T-cell (primary cell): ENCODE measurements at places on chromosomes 2 and 18.

DNA sequence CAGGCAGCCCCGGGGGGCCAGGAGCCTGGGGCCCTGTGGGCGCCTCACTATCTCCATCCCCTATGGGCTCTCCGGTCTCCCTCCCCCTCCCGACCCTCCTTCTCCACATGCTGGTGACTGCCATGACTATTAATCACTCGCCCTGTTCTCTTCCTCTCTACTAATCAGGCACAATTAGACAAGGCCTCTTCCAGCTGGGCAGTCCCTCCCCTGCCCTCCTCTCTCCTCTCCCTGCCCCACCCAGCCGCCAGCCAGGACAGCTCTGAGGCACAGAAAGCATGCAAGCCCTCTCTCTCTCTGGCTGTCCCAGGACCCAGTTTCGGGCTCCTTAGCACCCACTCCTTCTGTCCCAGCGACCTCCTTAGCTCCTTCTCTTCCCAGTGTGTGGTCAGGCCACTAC, 5.8 kb downstream of the ASIC4 start:
- DNase-seq: no peak

DNA sequence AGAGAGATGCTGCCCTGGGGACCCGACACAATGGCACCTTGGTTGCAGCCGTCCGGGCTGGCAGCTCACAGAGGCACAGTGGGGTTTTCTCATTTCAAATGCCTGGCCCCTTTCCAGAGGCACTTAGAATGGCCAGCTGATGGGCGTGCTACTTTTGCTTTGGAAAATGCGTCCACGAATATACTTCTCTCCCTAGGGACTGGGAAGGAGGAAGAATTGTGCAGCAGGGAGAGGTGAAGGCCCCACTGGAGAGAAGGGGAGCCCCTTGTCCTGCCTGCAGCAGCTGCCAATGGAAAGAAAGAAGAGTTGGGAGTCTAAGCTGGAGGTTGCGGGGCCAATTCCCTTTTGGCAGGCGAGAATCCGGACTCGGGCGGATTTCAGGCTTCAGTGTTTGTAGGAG, 1.1 kb upstream of the MAL start:
- DNase-seq: no peak

DNA sequence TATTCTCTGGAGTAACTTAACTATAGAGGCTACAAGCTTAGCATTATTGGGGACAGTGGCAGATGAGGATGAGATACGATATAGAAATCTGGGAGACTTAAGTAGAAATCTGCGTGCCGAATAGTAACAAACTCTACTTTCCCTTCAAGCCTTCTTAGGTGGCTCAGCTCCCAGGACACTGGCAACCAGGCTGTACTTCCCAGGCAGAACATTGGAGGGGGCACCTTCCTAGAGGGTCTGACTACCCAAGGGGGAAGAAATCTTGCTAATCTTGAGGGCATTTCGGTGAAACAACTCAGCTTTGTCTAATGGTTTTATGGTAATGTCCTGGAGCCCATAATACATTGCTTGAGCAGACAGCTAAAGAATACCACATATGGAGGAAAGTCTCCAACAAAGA, 126.2 kb upstream of the DTNA start:
- DNase-seq: no peak

- no peak for DNase-seq
Observed at GRCh38 chr2:218988164-218988563, 3.2 kb upstream of the FEV start.

DNA sequence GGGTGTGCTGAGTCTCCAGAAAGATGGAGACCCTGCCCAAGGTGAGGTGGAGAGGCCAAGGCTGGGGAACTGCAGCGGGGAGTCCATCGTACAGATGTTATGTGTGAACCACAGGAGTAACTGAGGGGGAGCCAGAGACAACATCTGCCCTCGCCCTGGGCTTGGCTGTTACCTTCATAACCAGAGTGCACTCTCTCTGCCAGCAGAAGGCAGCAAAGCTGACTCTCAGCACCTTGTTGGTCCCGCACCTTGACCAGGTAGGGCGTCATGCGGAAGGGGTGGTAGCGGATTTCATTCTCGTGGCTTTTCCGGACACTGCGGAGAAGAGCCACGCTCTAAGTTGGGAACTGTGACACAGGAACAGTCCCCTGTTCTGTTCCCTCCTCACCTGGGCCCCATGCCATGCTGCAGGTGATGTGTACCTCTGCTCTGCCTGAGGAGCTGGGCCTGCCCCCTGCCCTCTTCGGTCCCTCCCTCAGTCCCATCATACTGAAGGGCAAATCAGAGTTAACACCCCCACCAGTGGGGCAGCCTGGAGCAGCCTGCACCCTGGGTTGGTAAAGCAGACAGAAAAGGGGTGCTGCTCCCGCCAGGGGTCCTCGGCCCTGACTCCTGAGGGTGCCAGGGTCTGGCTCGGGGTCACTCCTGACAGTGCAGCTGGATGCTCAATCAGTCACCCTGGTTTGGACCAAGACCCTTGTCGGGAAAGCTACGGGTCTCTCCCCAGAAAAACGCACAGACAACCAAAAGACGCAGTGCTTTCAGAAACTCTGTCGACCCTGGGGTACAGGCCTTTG, 20.3 kb downstream of the PER2 start:
- DNase-seq: no peak

DNA sequence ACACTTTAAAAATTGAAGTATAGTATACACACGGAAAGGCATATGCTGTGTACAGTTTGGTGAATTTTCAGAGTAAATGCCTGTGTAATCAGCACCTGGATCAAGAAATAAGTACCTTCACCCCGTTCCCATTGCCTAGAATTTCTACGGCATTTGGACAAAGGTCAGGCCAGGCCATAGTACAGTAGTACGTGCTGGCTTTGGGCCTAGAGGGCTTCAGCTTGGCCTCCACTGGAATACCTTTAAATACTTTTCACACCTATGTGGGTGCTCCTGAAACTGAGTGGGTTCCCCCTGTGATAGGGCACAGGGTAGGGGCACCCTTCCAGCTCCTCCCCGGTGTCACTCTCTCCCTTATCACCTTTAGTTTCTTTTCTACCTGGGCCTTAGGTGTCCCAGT, 26.5 kb downstream of the TET3 start:
- no peak for DNase-seq

- DNase-seq: no peak
Observed at GRCh38 chr2:78979380-78980151, 45.9 kb upstream of the REG3G start.

- no peak for DNase-seq
Observed at GRCh38 chr2:37181726-37182684, 6.5 kb downstream of the SULT6B1 start.

DNA sequence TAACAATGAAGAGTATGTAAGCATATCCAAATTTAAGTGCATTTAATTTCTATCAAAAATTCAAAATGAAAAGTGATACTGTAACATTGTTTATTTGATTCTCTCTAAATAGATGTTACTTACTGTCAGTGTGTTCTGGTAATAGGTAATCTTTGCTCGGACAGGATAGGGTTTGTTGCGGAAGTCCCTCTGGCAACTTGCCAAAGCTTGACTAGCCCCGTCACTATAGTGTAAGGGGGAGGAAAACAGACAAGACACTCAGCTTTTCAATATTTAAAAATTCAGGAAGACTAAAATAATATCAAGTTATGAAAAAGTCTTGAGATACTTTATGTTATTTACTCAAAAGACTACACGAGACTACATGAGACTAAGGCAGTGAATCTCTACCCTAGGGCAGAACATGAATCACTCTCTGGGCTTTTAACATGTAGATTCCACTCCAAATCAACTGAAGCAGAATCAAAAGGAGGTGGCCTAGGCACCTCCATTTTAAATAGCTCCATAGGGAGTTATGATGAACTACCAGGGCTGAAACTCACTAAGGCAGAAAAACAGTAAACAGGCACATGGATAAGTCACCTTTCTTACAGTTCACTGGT, 5.9 kb downstream of the LMAN1 start:
- DNase-seq: no peak

DNA sequence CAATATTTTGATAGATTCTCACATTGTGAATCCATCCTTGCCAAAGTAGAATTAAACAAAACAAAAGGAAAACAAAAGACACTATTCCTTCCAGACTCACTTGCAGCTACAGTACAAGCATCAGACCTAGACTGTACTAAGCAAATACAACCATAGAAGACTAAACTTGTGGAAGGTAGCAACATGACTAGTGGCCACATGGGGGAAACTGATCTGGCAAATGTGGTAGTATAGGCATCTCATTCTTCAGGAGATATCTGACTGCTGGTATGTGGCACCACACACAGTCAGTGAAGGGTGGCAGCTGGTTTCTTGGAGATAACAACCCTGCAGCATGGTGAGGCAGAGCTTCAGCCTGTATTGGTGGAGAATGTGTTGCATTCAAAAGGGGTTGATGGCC, 81.0 kb upstream of the ACVR2A start:
- no peak for DNase-seq

DNA sequence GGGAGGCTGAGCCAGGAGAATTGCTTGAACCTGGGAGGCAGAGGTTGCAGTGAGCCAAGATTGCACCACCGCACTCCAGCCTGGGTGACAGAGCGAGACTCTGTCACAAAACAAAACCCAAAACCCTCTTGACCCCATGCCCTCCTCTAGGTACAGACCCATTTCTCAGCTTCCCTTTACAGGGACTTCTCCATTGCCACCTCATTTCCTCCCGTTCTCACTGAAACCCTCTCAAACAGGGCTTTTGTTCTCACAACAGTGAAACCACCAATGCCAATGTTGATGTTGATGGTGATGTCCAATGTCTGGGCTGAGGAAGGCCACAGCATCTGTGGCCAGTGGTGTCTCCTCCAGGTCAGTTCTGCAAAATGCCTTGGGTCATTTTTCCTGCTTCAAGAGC, 69.0 kb upstream of the ZCCHC2 start:
- no peak for DNase-seq

- peak; percentile 47 for DNase-seq
Observed at GRCh38 chr2:25851740-25852503, 26.4 kb downstream of the ASXL2 start.

DNA sequence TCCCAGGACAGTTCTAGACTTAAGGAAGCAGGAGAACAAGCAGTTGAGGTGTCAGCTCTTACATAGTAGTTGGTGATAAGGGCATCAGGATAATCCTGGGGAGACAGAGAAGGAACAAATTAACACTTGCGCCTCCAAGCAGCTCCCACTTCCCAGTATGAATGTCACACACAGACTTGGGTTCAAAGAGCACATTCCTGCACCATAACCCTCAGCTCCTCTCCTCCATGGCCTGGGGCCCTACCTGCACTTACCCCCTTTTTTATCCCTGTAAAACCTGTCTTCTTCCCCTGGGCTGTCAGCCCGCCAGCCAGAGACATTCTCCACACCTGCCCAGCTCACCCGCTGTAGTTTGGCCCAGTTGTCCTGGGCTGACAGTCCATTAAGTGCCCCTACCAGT, 3.9 kb upstream of the UCN start:
- no peak for DNase-seq

DNA sequence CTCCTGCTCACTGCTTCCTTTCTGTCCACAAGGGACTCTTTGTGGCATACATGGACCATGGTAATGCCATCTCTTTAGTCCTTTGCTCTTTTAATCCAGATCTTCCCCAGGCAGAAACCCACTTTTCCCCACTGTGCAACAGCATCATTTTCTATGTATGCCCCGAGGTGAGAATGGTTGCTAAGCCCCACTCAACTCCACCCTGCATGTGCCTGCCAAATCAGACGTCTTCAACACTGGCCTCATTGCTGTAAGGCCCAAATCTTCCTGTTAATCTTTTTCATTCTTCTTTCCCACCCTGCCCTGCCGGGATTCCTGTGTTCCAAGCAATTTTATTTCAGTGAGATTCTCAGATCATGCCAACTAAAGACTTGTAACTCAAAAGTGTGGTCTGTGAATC, 328.4 kb downstream of the PAX3 start:
- no peak for DNase-seq

- DNase-seq: no peak
Observed at GRCh38 chr18:34495506-34495905, 214.6 kb upstream of the DTNA start.

GRCh38 chr2:239425631-239426030, 24.8 kb upstream of the HDAC4 start:
- DNase-seq: no peak

DNA sequence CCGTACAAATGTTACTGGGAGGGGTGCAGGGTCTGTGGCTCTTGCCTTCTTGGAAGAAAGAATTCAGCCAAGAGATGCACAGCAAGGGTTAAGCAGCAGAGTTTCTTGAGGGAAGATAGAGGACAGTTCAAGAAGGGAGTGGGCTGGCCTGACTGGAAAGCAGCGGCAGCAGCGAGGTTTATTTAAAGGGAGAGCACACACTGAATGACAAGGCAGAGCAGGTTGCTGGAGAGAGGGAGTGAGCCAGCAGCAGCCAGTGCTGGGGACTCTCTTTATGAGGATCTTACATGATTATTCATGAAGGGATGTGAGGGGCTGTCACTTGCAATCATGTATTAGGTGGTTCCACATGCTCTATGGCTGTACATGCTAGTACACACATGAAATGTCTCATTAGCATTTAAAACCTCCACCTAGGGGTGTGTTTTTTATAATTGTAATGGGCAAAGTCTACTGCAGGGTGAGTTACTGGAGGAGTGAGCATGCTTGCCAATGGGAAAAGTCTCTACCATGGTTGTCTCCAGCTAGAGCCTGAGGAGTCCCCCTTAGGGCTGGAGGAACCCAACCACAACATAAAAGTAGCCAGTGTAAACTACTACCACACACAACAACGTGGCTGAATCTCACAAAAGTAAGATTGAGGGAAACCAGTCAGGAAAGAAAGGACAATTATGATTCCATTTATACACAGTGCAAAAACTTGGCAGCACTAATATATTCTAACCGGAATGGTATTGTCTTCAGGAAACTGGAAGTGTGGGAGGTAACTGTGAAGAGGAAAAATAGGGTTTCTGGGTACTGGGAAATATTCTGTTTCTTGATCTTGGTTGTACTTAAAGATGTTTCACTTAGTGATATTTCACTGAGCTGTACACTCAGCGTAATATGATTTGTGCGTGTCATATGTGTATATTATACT, 87.6 kb upstream of the FAM110C start:
- DNase-seq: no peak

GRCh38 chr2:200930947-200931626, 32.4 kb downstream of the ORC2 start:
- no peak for DNase-seq

GRCh38 chr2:238939074-238939473, 91.2 kb downstream of the TWIST2 start:
- no peak for DNase-seq

GRCh38 chr18:9182852-9183399, 46.3 kb downstream of the ANKRD12 start:
- DNase-seq: no peak

DNA sequence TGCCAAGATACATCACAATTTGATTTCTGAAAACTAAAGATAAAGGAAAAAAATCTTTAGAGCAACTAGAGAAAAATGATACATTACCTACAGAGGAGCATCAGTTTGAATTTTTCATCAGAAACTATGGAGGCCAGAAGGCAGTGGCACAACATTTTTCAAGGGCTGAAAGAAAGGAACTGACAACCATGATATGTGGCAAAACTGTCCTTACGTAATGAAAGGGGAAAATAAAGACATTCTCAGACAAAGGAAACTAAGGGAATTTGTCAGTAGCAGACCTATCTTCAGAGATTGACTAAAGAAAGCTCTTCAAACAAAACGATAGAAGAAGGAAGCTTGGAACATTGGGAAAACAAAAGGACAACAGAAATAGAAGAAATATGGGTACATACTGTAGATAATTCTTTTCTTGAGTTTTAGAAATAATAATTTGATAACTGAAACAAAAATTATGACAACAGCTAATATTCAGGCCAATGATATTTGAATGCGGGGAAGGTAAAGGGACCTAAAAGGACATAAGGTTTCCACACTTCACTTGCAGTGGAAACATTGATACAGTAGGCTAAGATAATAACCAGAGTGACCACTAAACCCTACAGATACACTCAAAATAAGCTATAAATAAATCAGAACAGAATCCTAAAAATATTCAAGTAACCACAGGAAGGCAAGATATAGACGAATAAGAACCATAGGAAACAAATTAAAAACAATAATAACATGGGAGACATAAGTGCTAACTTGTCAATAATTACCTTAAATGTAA, 70.0 kb upstream of the NPAS2 start:
- DNase-seq: no peak
